ENCODE measurements at places on chromosomes 4 and X.

DNA sequence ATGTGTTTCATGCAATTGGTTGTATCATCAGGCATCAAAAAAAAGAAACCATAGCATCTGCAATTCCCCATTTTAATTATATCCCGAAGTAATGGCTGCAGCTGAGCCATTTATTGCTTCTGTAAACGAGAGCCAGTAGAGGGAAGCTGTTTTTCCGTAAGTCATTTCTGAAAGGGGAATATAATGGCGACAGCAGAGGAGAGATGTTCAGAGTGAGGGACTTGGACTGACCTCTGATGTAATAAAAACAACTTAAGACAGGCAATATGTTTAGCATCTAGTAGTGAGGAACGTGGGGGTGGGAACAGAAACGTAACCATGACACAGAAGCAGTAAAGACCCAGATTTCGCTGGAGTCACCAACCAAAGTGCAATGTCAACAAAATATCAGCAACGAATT, 31.5 kb upstream of the NAA11 start:
- DNase-seq, result no peak

GRCh38 chr4:100790836-100791615, 273.2 kb upstream of the EMCN start:
- no peak for DNase-seq

GRCh38 chrX:16695079-16695676, 17.3 kb downstream of the CTPS2 start:
- no peak for DNase-seq

DNA sequence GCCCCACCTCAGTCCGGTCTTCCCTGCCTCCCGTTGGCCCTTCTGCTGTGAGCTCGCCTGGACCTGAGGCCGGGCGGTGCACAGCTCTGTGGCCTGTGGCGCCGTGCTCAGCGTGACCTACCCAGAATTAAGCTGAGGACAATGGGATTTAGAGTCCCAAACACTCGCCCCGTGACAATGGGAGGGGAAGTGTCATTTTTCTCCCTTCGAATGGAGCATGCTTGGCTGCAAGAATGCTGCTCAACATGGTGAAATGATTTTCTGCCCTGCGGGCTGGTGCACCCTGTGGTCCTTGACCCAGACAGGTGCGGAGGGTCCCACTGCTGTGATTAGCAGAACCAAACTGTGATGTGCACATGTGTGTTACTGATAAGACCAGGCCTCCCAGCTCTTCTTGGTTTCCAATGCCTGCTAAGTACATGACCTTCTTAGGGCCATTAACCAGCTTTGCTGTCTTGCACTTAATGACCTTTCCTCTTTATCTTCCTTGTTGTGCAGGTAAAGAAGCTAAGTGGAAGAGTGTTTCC, 772 bp downstream of the EOLA1 start:
- no peak for DNase-seq

- DNase-seq, result no peak
These were observed 15.3 kb upstream of the SLC16A2 start for GRCh38 chrX:74405973-74406489.

- no peak for DNase-seq
These were observed 28.9 kb upstream of the SMIM31 start for GRCh38 chr4:164725066-164725465.

GRCh38 chr4:124304941-124305340, 407.6 kb downstream of the ANKRD50 start:
- DNase-seq, result no peak

DNA sequence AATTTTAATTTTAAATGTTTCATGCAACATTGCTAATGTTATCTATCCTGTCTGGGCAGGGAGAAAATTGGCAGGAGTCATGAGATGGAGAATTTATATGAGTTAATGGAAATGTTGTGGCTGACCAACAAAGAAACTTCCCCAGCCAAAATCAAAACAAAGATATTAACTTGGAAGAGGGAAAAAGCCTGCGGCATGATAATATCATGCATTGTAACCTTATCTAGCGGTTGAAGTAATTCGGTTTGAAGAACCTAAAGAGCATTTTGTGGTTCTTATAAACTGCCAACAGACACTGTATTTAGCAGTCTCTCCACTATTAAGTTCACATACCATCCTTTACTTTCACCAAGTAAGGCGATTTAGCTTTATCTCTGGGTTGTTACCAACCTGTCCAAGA, 42.3 kb downstream of the DKK2 start:
- DNase-seq, result no peak

GRCh38 chr4:163462556-163462955, 11.0 kb downstream of the TKTL2 start:
- DNase-seq, result no peak

GRCh38 chrX:143306991-143307937, 210.0 kb downstream of the SPANXN3 start:
- DNase-seq, result no peak

DNA sequence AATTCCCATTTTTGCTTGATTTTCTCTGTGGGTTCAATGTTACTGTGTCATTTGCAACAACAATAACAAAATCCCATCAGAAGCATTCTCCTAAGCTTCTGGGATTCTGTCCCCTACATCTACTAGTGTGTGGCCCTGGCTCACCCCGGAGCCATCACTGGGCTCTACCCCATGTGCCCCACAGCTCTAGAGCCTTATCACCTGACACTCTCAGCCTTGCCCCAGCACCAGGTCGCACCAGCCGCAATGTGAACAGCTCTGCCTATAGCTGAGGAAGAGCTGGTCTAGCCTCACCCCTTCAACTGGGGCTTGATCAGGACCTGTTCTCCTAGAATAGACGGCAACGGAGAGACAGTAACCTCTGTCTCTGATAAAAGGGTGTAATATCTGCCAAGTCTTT, 161.7 kb downstream of the SHROOM3 start:
- no peak for DNase-seq

GRCh38 chr4:38106886-38107514, 146.8 kb downstream of the PTTG2 start:
- no peak for DNase-seq

GRCh38 chr4:161952382-161952781, 211.4 kb downstream of the FSTL5 start:
- no peak for DNase-seq

DNA sequence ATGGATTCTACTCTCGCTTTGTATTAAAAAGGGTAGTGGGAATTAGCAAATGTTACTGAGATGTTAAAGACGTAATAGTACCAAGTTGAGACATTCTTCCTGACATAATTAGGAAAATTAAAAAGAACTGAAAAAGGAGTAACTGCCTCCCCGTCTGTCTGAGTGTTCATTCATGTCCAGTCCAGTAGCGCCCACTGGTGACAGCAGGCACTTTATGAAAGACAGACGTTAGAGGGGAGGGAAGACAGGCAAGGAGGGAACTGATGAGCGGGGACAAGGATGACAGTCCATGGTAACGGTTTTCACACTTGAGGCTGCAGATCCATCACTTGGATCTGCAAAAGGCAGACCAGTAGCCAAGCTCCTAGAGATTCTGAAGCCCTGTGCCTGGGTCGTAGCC, 326.7 kb downstream of the STK32B start:
- DNase-seq, result no peak

Data from esophagus squamous epithelium (tissue), 5 donors.